ENCODE measurements at places on chromosomes 7 and 10. TPM values are rescaled to one million over a fixed set of nuclear protein-coding genes. Genes with fewer than 3 reads are reported as not detected.

GRCh38 chr10:116669080-116669479 lies 48.3 kb downstream of the PNLIPRP2 start:
- no peak for DNase-seq

- no peak for DNase-seq
Measured at GRCh38 chr10:18437486-18437885, 213.9 kb downstream of the NSUN6 start.

SEC23IP gene
- total RNA-seq, result 73.0 TPM

GRCh38 chr7:122301858-122302760 lies 2.4 kb downstream of the FEZF1 start:
- no peak for DNase-seq

PNLIPRP3 gene
- total RNA-seq, result not detected

- DNase-seq, result no peak
Measured at GRCh38 chr7:39085590-39086049, 107.9 kb downstream of the POU6F2 start.

GRCh38 chr10:127774766-127775559 lies 38.0 kb downstream of the FOXI2 start:
- no peak for DNase-seq

- DNase-seq, result no peak
Measured at GRCh38 chr7:55730197-55730596, 132.4 kb downstream of the SEPTIN14 start.

DNA sequence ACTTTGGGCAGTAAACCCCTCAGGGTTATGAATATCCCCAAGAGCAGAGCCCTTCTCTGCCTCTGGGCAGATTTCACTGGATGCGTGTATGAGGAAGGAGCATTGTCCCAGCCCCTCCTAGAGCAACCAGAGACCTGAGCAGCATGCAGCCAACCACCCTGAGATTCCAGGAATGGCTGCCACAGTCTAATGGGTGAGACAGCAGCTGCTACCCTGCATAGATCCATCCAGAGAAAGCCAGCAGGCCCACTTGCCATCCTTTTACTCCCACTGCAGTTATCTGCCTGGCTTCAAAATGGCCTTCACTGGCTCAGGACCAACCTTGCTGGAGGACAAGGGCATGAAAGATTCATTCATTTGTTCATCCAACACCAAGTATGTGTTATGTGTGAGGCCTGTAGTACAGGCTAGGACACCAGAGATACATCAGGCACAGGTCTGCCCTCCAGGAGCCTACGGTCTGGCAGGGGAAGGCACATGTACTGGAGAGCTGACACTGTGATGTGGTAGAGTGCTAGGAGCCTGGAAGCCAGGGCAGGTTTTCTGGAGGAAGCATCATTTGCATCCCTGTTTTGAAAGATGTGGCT lies 26.2 kb upstream of the C10orf105 start:
- DNase-seq, result no peak

DNA sequence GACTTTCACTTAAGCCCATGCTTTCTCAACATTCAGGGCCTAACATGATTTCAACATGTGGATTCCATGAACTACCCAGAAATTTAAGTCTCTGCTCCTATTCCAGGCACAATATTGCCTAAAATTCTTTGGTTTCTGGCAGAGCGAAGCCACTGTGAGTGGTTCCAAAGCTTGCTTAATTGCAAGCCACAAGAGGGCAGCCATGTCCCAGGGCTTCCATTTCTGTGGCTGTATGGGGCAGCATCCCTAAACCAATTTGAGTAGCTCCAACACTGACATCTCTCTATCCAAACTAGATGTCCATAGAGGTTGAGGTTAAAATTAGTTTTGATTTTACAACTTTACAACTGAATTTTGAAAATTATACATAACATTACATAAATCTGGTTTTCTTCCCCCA lies 56.3 kb upstream of the MDFIC start:
- DNase-seq, result peak; percentile 67
